Stimulated activated naive B cell treated with anti-CD40 and anti-IgM and Interleukin-4, amounts not matched to agents 10 μg/mL and 1 μg/mL and 100 μg/mL, for 72 hours (primary cell): ENCODE measurements at places on chromosomes 3 and 15.

- H3K4me1 ChIP-seq = peaks cover 20% of the 10 kb centered on the region
- peaks cover 67% of the 10 kb centered on the region for H3K36me3 ChIP-seq
- H3K4me3 ChIP-seq = peak overlapping the region; percentile 92
Observed at GRCh38 chr3:150412561-150413231, 4.6 kb downstream of the TSC22D2 start.

GRCh38 chr15:26967719-26968269, 3.2 kb upstream of the GABRG3 start:
- H3K4me3 ChIP-seq = no peak overlapping the region
- H3K27me3 ChIP-seq = peaks cover 33% of the 10 kb centered on the region
- no peaks in the 10 kb centered on the region for H3K36me3 ChIP-seq
- no peak overlapping the region for H3K27ac ChIP-seq

- no peaks in the 10 kb centered on the region for H3K36me3 ChIP-seq
- no peak overlapping the region for H3K27ac ChIP-seq
- no peak overlapping the region for H3K4me3 ChIP-seq
- H3K27me3 ChIP-seq = no peaks in the 10 kb centered on the region
Observed at GRCh38 chr3:123340336-123340735, 108.6 kb downstream of the ADCY5 start.

DNA sequence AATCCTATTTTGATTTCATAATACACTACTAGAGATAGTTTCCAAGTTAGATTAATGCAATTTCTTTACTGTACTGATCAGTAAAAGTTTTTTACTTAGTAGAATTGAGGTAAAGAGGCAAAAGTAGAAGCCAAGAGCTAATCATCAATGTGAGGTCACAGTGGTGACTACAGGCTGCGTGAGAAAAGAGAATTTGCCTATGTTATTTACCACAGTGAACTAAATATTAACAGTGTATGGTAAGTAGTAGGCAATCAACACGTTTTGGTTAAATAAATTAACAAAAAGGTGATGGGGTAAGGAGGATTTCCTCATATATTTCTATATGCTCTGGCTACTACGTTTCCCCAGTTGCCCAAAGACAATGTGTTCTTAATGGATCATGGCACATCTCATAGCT, 202.2 kb upstream of the CMC1 start:
- DNase-seq = no peak
- H3K27ac ChIP-seq = no peak overlapping the region
- H3K4me3 ChIP-seq = no peak overlapping the region
- peaks cover 9% of the 10 kb centered on the region for H3K4me1 ChIP-seq
- peaks cover 11% of the 10 kb centered on the region for H3K27me3 ChIP-seq

DNA sequence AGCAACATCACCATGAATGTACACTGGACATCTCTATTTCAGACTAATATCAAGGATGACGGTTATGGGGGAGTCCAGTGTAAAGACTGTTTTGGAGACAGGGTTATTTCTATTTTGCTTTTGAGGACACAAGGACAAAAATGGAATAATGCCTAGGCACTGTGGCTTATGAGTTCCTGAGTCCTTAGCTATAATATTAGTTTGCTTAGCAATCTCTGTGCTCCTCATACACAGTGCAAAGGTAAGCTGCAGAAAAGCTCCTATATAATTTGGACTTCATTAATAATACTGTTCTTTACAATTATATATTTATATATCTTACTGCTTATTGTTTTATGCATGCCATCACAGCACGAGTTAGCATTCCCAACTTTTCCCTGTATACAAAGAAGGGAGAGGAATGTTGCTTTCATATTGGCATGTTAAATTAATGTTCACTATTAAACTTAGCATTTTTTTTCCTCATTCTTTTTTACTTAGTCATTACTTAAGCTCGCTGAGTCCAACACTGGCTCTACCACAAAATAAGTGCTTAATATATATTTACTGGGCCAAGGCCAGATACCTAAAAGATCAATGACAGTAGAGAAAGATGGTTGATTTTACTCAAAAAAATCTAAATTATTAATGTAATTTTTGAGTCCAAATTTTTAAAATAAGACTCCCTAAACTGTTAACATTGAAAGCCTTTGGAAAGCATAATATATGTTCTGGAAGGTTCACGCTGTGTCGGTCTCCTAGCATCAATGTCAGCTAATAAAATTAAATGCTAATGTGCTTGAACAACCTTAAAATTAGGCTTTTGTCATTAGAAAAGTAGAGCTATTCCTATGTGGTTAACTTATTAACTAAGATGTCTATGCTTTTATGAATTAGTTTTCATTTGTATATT, 13.8 kb downstream of the THBS1 start:
- peaks cover 5% of the 10 kb centered on the region for H3K27me3 ChIP-seq
- no peaks in the 10 kb centered on the region for H3K36me3 ChIP-seq
- DNase-seq = no peak
- no peak overlapping the region for H3K4me3 ChIP-seq
- no peaks in the 10 kb centered on the region for H3K4me1 ChIP-seq
- H3K27ac ChIP-seq = no peak overlapping the region

DNA sequence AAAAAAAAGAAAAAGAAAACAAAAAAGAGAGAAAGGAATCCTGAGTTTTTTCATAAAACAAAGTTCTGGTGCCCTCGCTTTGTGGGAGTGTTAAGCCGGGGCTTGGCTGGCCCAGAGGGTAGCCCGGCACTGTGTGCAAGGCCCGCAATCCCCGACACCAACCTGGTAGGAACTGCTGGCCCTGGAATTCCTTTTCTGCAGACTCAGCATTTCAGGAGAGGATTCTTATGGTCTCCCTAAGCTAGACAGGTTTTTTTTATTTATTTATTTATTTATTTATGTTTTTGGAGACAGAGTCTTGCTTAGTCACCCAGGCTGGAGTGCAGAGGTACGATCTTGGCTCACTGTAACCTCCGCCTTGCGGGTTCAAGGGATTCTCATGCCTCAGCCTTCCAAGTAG, 238.8 kb downstream of the PDCD6IP start:
- H3K36me3 ChIP-seq = no peaks in the 10 kb centered on the region
- no peak for DNase-seq
- no peak overlapping the region for H3K27ac ChIP-seq
- no peak overlapping the region for H3K4me3 ChIP-seq
- H3K27me3 ChIP-seq = no peaks in the 10 kb centered on the region

- no peaks in the 10 kb centered on the region for H3K36me3 ChIP-seq
- H3K4me1 ChIP-seq = peaks cover 16% of the 10 kb centered on the region
- peaks cover 30% of the 10 kb centered on the region for H3K27me3 ChIP-seq
- no peak overlapping the region for H3K27ac ChIP-seq
- DNase-seq = no peak
Observed at GRCh38 chr3:150922611-150923010, 17.4 kb upstream of the MINDY4B start.

- H3K27me3 ChIP-seq = no peaks in the 10 kb centered on the region
- H3K4me3 ChIP-seq = no peak overlapping the region
- H3K4me1 ChIP-seq = peaks cover 25% of the 10 kb centered on the region
Observed at GRCh38 chr3:52062505-52062904, 6.1 kb upstream of the DUSP7 start.
